CD4-positive, alpha-beta T cell treated with Interleukin-1 beta for 1 hour (primary cell): ENCODE measurements at places on chromosomes 6 and 20.

- peak; percentile 99 for DNase-seq
These were observed at the start of gene PHF20 for GRCh38 chr20:35771689-35772562. PHF20 (plus strand) TSS chr20:35772015; CDS start chr20:35801523, 29,508 bp downstream.

DNA sequence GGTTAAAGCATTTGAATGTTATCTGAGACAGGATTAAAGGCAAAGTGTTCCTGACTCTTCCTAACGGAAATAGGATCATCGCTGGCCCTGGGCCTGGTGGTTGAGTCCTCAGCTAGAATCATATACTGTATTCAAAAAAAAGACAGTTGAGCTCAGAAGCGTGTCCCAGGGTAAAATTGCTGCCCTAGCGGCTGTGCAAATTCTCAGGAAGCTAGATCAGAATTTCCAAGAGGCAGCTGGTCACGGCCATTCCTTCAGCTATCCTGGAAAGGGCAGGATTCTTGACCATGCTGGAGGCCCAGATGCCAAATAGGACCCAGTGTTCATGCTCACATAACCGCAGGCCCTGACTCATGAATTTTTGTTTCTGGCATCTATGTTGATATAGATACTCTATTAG lies 67.4 kb downstream of the STMND1 start:
- DNase-seq, result no peak

DNA sequence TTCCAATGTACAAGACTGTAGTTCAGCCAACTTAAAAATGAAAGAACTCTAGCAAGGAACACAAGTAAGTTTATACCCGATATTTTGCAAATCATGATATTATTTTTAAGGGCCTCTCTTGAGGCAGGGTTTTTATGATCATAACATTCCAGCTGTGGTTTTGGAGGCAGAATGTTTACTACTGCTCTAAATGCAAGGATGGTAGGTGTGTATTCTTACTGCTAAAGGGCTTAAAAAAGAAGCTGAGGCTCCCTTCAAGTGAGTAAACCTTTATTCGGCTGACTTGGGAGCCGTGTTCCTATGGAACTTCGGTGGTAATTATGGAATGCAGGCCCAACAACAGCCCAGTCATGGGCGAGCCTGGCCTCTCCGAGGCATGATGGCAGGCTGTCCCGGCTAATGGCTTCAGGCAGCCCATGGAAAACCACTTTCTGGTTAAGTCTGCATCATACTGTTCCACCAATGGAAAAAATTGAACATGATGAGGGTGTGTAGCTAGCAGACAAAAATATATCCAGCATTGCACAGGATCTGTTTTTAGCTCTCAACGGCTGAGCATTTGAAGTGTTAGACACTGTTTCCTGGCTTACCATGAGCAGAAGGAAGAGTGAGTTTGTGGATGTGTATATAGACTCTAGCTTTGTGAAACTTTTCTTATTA lies 111.5 kb downstream of the TIAM2 start:
- DNase-seq, result no peak

GRCh38 chr6:44856479-44856878 lies 469.0 kb downstream of the CDC5L start:
- DNase-seq, result no peak

DNA sequence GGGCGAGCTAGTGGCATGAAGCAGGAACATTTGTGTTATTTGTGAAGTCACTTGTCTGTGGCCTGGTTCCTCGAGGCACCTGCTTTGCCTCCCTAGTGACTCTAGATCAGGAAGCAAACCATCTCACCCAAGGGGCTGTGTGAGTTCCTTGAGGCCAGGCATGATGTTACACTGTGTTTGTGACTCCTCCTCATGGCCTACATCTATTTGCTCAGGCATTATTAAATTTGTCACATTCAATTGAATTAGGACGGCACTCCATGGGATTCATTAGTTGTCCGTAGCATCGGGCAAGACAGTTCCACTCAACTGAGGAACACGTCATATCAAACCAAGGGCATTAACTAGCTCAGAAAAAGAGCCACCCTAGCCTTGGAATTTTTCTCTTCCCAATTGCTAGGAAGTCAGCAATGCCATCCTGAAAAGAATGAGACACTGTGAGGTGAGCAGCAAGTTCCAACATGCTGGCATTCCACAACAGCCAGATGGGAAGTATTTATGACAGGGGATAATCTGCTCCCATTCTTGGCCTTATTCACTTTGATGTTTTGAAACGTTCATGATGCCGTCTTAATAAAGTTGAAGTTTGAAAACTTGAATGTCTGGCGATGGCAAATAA lies 17.2 kb downstream of the TMEM200A start:
- DNase-seq, result no peak
